ENCODE measurements at places on chromosomes 1 and 21.

DNA sequence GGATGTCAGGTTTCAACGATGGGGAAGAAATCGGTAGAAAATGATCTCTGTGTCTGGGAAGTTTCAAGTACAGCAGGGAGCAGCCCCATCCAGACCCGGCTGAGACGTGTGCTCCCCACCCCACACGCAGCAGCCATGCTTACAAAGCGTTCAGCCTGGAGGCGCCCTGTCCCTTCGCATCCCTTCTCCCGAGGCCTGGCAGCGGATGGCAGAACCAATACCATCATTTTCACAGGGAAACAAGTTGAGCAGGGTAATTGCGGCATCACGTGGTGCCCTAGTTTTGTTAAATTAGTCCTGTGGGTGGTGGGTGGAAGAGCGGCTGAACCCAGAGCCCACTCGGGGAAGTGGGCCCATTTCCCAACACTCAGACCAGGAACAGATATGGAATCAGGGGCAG lies 23.9 kb downstream of the KCNAB2 start:
- DNase-seq = no peak

- DNase-seq = peak; percentile 64
These were observed 26.4 kb downstream of the ABCA4 start for GRCh38 chr1:94094469-94095111.

GRCh38 chr1:79353224-79353623 lies 346.7 kb upstream of the ADGRL4 start:
- peak; percentile 64 for DNase-seq

- no peak for DNase-seq
These were observed 24.1 kb upstream of the ASPM start for GRCh38 chr1:197170538-197170937.

GRCh38 chr1:214525535-214526019 lies 25.8 kb downstream of the PTPN14 start:
- no peak for DNase-seq

- DNase-seq = no peak
These were observed 297.6 kb upstream of the ADGRL4 start for GRCh38 chr1:79304131-79304530.

GRCh38 chr1:1171546-1172340 lies 1.9 kb upstream of the TTLL10 start:
- no peak for DNase-seq

- DNase-seq = no peak
These were observed 127.8 kb upstream of the GREM2 start for GRCh38 chr1:240739754-240740153.

DNA sequence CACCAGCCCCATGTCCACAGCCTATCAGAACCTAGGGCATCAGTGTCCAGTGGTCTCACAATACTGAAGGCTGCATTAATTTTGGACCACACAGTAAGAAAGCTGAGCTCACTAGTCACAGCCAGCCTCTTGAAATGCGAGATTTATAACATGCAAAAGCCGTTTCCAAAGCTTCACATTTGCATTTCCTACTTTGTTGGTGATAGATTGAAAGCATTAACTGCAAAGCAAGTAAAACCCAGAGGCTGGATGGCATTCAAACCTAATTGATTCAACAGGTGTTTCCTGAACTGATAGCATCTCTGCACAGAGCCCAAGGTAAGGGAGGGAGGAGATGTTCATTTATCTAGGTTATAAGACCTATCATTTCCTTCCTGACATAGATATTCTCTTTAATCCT lies 410.1 kb downstream of the OMA1 start:
- no peak for DNase-seq

- DNase-seq = no peak
These were observed 60.6 kb downstream of the PTPRC start for GRCh38 chr1:198699167-198700015.

DNA sequence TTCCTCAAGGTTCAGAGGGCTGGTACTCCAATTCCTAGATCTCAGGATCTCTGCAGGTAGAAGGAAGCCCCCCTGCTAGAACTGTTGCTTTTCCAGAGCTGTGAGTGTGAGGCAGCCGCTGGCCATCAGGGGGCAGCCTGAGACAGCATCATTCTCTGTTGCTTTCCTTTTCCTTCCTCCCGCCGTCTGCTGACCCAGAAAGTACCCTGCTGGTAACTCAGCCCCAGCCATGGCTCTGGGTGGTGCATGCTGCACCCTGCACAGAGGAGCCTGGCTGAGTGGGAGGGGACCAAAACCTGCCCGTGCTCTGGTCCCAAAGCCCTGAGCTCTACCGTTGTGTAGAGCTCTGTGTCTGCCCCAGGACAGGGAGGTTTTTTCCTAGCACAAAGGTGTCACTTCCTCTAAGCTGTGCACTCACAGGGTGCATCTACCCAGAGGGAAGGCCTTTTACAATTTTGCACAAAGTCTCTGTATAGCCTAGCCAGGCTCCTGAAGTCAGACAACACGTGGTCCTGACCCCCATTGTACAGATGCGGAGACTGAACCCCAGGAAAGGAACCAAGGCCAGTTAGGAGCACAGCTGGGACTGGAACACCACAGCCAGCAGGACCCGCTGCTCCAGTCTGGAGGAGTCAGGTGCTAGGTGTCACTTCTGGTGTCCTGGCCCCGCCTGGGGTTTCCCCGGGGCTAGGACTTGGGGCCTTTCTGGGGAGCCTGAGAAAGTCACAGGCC lies 5.6 kb upstream of the FAM131C start:
- DNase-seq = peak; percentile 44

DNA sequence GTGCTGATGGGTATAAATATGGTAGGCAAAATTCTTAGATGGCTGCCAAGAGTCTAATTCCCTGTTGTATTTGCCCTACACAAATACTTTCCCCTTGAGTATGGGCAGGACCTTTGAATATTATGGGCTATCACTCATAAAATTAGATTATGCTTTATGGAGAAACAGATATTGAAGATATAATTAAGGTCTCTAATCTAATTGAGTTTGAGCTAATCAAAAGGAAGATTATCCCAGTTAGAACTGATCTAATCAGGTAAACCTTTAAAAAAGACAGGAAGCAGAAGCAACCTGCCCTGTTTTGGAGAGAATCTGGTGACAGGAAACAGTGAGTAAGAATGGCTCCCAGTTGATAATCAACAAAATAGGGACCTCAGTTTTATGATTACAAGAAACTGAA lies 609.0 kb upstream of the PRMT6 start:
- no peak for DNase-seq

- DNase-seq = no peak
These were observed 2.2 kb downstream of the CREG1 start for GRCh38 chr1:167551362-167551761.

- peak; percentile 13 for DNase-seq
These were observed 85.8 kb upstream of the RGS1 start for GRCh38 chr1:192489748-192490147.

GRCh38 chr1:35453031-35453430 lies 104.2 kb downstream of the KIAA0319L start:
- DNase-seq = no peak

DNA sequence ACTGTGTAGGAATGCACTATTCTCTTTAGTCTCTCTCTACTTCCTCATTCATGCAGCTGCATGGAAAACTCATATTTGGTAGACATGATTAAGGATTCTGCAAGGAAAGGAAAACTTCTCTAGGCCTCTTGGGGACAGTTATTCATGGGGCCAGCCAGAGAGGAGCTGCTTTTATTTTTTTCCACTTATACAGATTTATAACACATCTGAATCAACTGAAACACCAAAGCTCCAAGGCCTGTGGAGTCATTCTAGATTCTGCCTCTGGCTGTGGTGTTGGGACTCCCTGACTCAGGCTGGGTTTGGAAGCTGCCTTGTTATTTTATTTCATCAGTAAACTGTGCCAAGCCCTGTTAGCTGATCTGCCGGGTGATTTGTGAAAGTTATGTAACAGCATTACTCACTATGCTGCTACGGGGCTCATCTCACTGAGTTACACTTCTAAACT lies 83.9 kb upstream of the EDEM3 start:
- peak; percentile 75 for DNase-seq

GRCh38 chr21:16186742-16187141 lies 457.0 kb downstream of the USP25 start:
- no peak for DNase-seq

DNA sequence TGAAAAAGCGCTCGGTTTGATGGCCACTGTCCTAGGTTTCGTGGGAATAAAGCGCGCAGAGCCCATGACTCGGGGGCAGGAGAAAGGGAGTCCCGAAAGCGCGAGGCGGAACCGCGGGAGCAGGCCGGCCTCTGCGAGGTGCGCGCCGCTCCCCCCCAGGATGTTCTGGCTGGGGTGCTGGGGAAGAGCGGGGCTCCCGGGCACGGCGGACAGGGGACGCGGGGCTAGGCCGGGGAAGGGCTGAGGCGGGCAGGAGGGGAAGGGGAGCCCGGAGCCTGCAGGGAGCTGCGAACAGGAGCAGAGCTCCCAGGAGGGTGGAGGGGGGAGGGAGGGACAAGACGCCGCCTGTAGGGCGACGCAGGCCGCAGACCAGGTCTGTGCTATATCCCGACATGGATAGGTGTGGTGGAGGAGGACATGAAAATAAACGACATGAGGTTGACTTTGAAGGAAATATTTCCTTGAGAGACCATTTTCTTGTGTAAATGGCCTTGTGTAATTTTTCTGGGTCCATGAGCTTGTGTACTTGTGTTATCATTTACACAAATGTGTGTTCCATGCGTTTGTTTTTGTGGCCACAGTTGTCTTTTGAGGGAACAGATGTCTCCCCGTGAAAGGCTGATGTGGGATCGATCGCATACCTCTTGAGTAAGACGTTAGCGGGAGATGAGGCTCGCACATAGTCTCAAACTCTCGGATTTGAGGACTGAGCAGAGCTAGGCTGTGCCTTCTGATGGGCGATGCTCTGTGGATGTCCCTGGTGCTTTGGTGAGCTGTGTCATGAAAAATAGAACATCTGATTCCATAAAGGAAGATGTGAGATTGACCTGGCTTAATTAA lies 1.3 kb downstream of the PCNT start:
- DNase-seq = no peak

DNA sequence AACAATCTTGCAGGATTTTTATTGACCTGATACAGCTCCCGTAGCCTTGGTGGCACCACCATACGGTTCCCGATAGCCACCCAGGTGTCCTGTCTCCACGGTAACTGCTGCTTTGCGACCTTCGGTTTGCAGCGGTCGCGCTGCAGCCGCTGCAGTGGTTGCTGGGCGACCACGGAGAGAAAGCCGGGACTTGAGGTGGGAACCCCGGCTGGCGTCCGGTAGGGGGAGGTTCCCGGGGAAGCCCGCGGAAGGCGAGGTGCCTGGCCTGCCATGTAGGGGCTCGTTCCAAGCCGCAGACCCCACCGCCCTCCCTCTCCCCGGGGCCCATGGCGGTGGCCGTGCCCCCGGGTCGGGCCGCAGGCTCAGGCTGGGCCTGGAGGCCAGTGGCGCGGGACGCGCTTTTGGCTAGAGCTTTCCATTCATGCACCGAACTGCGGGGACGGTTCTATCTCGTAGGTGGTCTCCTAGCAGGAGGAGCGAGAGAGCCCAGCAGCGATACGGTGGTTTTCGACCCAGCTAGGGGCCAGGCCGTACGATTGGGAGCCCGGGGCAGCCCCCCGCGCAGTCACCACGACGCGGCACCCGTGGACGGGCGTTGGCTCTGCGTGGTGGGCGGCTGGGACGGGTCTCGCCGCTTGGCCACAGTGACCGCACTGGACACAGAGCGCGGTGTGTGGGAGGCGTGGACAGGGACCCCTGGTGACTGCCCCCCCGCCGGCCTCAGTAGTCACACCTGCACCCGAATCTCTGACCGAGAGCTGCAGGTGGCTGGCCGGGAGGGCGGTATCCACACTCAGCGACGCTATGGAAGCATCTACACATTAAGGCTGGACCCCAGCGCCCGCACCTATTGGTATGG lies at the start of gene KLHDC9:
TSS of gene KLHDC9 (plus strand) at position 152 of the 859 bp plus-strand sequence. CDS start at position 327, 175 bp downstream.
- DNase-seq = no peak

DNA sequence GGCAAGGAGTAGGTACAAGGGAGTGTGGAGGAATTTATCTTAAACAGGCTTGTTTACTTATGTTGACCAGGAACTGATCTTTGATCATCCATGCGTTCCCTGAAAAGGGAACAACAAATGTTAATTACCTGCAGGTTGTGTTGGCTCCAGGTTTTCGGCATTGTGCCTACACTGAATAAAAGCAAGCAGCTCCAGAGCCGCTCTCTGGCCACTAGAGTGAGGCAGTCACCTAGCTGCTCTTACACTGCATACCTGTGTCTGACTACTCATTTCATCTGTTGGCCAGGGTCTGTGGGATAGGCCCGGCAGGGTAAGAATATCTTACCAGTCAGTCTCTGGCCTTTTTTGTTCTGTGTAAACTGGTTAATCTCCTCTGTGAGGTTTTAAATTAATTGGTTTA lies 183.6 kb downstream of the HFM1 start:
- DNase-seq = no peak
